ENCODE measurements at places on chromosomes 2 and 18.

- DNase-seq = no peak
These were observed 240.7 kb upstream of the SIX3 start for GRCh38 chr2:44700824-44701223.

DNA sequence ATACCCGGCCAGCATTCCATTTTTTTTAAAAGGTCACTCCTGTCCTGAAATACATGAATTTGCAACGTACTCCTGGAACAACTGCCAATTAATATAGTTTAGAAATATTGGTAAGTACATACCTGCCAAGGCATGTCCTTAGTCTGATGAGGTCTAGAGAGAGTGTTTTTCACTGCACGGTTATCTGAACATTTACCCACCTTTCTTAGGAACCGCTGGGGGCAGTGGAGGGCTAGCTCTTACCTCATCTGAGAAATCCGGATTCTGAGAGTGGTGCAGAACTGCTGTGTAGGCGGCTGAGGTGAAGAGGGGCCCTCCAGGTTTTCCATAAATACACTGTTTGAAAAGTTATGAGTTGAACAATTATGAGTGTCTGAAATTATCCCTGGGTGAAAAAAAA lies 133.1 kb upstream of the CCDC195 start:
- no peak for DNase-seq

DNA sequence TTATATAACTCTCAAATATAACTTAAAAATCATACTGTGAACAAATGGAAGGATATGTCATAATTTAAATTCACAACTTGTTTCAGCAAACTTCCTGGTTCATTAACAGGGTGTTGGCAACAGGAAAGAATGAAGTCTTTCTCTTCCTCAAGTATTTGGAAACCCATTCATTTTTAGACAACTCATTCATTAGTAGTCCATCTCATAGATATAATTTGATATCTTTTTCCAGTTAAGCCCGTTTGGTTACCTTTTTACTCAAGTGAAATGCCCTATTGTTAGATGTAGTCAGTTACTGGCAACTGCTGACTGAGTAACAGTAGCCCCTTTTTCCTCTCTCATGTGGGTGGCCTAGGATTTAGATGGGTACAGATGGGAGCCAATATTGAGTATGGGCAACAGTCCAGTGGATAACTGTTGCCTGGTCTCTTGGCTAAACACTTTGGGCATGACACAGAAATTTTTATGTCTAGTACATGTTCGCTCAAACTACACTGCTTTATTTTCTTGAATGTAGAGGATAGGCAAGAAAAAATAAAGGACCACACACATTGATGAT lies 4.6 kb upstream of the UGP2 start:
- DNase-seq = no peak

DNA sequence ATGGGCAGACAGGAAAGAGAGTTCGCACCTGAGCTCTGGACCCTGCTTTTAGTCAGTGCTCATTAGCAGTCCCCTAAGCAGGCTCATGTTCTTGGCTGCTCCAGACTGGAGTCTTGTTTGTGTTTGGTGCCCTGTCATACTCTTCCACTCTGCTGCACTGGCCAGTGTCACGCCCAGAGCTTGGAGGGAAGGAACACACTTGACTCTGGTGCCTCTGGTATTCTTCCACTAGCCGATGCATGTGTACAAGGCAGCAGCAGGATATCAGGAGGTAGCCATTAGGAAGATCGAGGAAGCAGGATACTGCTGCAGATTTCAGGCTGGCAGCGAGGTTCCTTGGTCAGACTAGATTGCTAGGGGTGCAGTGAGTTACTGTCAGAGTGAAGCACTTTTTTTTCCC lies 81.4 kb upstream of the B3GNT2 start:
- DNase-seq = no peak

DNA sequence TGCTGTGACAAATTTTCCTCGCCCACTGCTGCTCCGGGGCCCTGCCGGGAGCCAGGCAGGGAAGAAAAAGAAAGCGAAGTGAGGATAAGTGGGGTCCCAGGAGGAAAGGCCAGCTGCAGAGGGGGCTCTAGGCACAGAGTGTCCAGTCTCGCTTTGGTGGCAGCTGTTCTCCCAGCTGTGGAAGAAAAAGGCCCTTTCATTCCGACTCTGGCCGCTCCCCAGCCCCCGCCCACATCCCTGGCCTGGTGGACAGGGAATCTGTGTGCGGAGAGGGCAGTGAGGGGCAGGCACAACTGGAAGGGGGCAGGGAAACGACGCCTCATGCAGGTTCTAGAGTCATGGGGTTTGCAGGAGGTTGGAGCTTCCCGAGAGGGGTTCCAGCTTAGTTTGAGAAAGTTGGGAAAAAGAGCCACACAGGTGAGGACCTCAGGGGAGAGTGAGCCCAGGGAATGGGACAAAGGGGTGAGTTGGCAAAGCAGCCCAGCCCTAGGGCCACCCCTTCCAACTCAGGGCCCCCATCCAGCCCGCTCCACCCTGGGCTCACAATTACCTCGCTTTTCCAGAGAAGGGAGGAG lies 1.8 kb downstream of the RTKN start:
- no peak for DNase-seq

GRCh38 chr18:13672657-13673056 lies 53.7 kb downstream of the FAM210A start:
- DNase-seq = no peak
